Activated CD4-positive, alpha-beta T cell treated with anti-CD3 and anti-CD28 coated beads, Interleukin-2, amount 10 ng/mL, durations not matched to agents 7 days and 5 days (primary cell): ENCODE measurements at places on chromosomes 11 and 22. TPM values are rescaled to one million over a fixed set of nuclear protein-coding genes. Genes with fewer than 3 reads are reported as not detected.
A peak's percentile ranks its signal among the peaks of the same experiment; 100 is the strongest.

- no peaks in the 10 kb centered on the region for H3K36me3 ChIP-seq
- no peaks in the 10 kb centered on the region for H3K27me3 ChIP-seq
- no peak overlapping the region for H3K27ac ChIP-seq
- DNase-seq, result no peak
These were observed 37.2 kb downstream of the RTN4R start for GRCh38 chr22:20230777-20231420.

DNA sequence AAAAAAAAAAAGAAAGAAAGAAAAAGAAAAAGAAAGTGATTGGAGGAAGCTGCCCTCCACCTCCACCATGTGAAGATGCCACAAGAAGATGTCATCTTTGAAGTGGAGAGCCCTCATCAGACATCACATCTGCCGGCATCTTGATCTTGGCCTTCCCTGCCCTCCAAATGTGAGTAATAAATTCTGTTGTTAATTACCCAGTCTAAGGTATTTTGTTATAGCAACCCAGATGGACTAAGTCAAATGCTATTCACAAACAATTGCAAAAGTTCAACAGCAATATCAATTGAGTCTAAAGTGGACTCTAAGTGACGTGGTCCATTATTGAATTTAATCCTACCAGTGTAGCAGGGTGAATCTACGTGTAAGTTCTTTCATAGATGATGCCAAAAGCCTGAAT is 55.9 kb upstream of the NUP160 start:
- DNase-seq, result no peak
- no peak overlapping the region for H3K4me3 ChIP-seq
- H3K27ac ChIP-seq, result no peak overlapping the region
- peaks cover 26% of the 10 kb centered on the region for H3K4me1 ChIP-seq
- H3K36me3 ChIP-seq, result no peaks in the 10 kb centered on the region

GRCh38 chr11:13238879-13239514 is 38.6 kb upstream of the BMAL1 start:
- H3K4me3 ChIP-seq, result no peak overlapping the region
- H3K27me3 ChIP-seq, result peaks cover 27% of the 10 kb centered on the region
- H3K36me3 ChIP-seq, result no peaks in the 10 kb centered on the region
- peaks cover 2% of the 10 kb centered on the region for H3K4me1 ChIP-seq
- H3K27ac ChIP-seq, result no peak overlapping the region

- H3K36me3 ChIP-seq, result no peaks in the 10 kb centered on the region
- no peaks in the 10 kb centered on the region for H3K27me3 ChIP-seq
- H3K4me1 ChIP-seq, result peaks cover 7% of the 10 kb centered on the region
- H3K4me3 ChIP-seq, result no peak overlapping the region
- no peak for DNase-seq
These were observed 7.4 kb downstream of the TOLLIP start for GRCh38 chr11:1302041-1302460.

GRCh38 chr11:65870706-65871681 is 1.6 kb downstream of the EFEMP2 start:
- H3K4me1 ChIP-seq, result peaks cover 36% of the 10 kb centered on the region
- peak overlapping the region; percentile 13 for H3K4me3 ChIP-seq
- H3K27me3 ChIP-seq, result no peaks in the 10 kb centered on the region
- H3K27ac ChIP-seq, result peak overlapping the region; percentile 38
- DNase-seq, result no peak

GRCh38 chr11:45807792-45808238 is 2.9 kb downstream of the SLC35C1 start:
- H3K27me3 ChIP-seq, result no peaks in the 10 kb centered on the region
- H3K36me3 ChIP-seq, result peaks cover 27% of the 10 kb centered on the region
- peaks cover 47% of the 10 kb centered on the region for H3K4me1 ChIP-seq
- no peak overlapping the region for H3K27ac ChIP-seq
- H3K4me3 ChIP-seq, result peak overlapping the region; percentile 25
- no peak for DNase-seq

DNA sequence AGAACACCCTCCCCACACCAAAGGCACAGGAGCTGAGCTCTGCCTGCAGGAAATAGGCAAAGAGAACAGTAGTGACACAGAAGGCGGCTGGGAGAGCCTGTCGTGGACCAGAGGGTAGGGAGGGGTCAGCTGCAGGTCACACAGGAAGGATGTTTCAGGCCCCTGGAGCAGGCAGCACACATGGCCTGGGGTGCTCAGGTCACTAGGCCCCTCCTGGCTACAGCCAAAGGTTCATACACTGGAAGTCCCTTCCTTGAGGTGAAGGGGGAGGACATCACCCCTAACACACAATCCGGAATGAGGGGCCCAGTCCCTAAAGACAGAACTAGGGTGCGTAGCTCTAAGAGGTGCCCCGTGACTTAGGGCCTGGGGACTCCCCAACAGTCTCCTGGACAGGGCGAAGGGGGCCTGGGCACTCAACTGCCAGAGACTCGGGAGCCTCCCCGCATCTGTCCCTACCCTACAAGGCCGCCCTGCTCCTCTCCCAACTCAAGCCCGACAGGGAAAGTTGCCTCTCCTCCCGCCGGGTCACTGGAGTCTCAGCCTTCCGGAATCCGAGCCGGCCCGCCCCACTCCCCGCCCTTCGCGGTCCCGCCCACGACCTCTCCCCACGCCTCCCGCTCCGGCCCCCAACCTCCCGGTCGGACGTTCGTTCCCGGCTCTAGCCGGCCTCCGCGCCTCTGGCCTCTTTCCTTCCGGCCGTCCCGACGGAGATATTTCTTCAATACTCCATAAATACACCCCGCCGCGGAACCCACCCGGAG is at the start of gene CYB5R2:
Gene CYB5R2 (minus strand): TSS at position 541 of the 764 bp plus-strand sequence. CDS start 675 bp downstream, outside the sequence.
- no peak for DNase-seq
- H3K4me3 ChIP-seq, result peak within 1 kb of the TSS; percentile 57
- peaks cover 8% of the 10 kb centered on the region for H3K4me1 ChIP-seq

DNA sequence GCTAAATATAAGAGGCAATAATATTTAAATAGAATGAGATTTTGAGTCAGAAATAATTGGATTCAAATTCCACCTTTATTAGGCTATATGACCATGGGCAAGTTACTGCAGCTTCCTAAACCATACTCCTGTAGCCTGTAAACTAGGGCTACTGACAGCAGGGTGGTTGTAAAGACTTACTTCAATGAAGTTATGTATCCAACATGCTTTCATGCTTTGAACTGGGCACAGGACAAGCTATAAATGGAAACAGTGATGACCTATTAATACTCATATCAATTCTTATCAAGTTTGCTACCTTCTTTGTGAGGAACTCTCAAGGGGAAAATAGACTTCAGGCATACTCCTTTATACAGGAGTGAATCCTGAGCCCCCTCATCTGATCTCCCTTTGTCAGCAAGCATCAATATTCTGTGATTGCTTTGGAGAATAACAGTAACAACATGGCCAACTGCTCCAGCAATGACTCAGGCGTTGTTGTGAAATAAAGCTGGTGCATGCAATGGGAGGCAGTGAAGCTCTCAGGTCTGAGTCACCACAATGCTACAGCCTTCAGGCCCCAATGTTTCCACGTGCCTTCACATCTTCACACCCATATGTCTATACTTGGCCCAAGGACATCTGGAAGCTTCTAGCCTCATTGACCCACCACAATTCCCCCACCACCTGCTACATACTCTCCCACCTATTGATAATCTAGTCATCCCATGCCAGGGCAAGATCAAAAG is 102.5 kb downstream of the KCNA4 start:
- no peak overlapping the region for H3K4me3 ChIP-seq
- H3K36me3 ChIP-seq, result no peaks in the 10 kb centered on the region
- H3K27ac ChIP-seq, result no peak overlapping the region
- H3K27me3 ChIP-seq, result no peaks in the 10 kb centered on the region
- no peaks in the 10 kb centered on the region for H3K4me1 ChIP-seq

DNA sequence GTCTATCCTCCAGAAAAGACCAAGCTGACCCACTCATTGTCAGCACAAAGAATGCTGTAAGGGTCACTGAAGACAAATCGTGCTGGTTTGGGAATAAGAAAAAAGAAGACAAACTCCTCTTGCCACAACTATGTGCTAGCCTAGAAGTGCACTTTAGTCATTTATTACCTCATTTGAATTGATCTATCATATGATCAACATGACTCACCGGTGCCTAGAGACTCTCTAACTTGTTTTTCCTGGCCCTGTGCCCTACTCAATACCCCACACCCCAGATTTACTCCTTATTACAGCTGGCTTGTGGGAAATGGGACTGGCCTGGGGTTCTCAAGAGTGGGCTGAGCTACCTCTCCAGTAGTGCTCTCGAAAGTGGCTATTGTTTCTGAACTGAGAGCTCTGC is 35.9 kb upstream of the HORMAD2 start:
- no peak for DNase-seq
- H3K36me3 ChIP-seq, result no peaks in the 10 kb centered on the region
- peaks cover 3% of the 10 kb centered on the region for H3K27me3 ChIP-seq

DNA sequence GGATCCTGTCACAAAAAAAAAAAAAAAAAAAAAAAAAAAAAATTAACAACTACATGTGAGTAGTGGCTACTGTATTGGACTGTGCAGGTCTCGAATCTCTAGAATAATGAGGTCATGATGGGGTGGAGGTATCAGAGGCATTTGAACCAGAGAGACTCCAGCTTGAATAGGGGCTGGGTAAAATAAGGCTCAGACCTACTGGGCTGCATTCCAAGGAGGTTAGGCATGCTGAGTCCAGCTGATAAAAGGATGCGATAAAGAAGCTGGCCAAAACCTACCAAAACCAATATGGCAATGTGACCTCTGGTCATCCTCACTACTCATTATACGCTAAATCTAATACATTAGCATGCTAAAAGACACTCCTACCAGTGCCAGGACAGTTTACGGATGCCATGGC is 5.9 kb upstream of the PACSIN3 start:
- no peak overlapping the region for H3K27ac ChIP-seq
- peaks cover 31% of the 10 kb centered on the region for H3K27me3 ChIP-seq
- H3K4me3 ChIP-seq, result no peak overlapping the region
- peaks cover 6% of the 10 kb centered on the region for H3K4me1 ChIP-seq
- no peaks in the 10 kb centered on the region for H3K36me3 ChIP-seq

GRCh38 chr22:30754971-30755758 is 60.5 kb downstream of the OSBP2 start:
- H3K27ac ChIP-seq, result peak overlapping the region; percentile 16
- H3K4me1 ChIP-seq, result peaks cover 10% of the 10 kb centered on the region
- no peak overlapping the region for H3K4me3 ChIP-seq
- H3K27me3 ChIP-seq, result no peaks in the 10 kb centered on the region
- peak; percentile 69 for DNase-seq
- H3K36me3 ChIP-seq, result no peaks in the 10 kb centered on the region

DNA sequence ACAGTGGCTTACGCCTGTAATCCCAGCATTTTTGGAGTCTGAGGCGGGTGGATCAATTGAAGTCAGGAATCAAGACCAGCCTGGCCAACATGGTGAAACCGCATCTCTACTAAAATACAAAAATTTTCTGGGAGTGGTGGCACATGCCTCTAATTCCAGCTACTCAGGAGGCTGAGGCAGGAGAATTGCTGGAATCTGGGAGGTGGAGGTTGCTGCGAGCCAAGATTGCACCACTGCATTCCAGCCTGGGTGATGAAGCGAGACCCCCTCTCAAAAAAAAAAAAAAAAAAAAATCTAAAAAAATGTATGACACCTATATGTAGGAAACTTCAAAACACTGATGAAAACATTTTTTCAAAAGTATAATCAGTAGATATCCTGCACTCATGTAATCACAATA is 242.7 kb upstream of the CHORDC1 start:
- no peaks in the 10 kb centered on the region for H3K36me3 ChIP-seq
- no peaks in the 10 kb centered on the region for H3K27me3 ChIP-seq
- no peak overlapping the region for H3K27ac ChIP-seq
- H3K4me3 ChIP-seq, result no peak overlapping the region
- DNase-seq, result no peak
- H3K4me1 ChIP-seq, result no peaks in the 10 kb centered on the region

- no peaks in the 10 kb centered on the region for H3K27me3 ChIP-seq
- DNase-seq, result no peak
- H3K27ac ChIP-seq, result no peak overlapping the region
- H3K36me3 ChIP-seq, result no peaks in the 10 kb centered on the region
- H3K4me3 ChIP-seq, result no peak overlapping the region
These were observed 610.0 kb upstream of the CADM1 start for GRCh38 chr11:116114198-116114651.

GRCh38 chr22:24536089-24536488 is 18.8 kb downstream of the GUCD1 start:
- DNase-seq, result no peak
- no peaks in the 10 kb centered on the region for H3K4me1 ChIP-seq
- H3K36me3 ChIP-seq, result peaks cover 6% of the 10 kb centered on the region
- no peaks in the 10 kb centered on the region for H3K27me3 ChIP-seq
- no peak overlapping the region for H3K27ac ChIP-seq
- no peak overlapping the region for H3K4me3 ChIP-seq

DNA sequence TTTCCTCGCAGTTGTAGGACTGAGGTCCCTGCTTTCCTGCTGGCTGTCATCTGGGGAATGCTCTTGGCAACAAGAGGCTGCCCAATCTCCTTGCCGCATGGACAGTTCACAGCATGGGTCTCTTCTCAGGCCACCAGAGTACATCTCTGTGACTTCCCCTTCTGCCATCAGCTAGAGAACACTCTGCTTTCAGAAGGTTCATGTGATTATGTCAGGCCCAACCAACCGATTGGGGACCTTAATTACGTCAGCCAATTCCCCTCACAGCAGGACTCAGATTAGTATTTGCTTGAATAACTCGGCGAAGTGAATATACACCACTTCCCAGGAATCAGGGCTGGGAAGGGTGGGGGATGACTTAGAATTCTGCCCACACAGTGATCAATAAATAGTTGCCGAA is 61.9 kb upstream of the CSNK2A3 start:
- no peaks in the 10 kb centered on the region for H3K36me3 ChIP-seq
- peaks cover 10% of the 10 kb centered on the region for H3K4me1 ChIP-seq
- H3K27ac ChIP-seq, result no peak overlapping the region
- DNase-seq, result no peak
- no peak overlapping the region for H3K4me3 ChIP-seq

DNA sequence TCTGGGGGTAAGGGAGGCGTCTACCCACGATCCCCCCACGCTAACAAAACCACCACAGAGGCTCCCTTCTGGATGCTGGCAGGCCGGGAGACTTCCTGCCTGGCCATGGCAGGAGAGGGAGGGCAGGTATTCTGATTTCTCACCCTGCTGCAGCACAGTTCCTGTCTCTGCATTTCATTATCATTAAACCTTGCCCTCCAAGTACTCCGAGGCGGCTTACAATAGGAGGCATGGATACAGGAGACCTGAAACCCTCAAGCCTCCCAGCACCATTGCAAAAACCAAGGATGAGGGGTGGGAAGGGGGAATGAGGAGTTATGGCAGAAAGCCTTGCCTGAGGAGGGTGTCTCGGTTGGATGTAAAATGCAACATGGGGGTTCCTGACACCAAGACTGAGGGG is 44.1 kb upstream of the MN1 start:
- no peak overlapping the region for H3K27ac ChIP-seq
- peaks cover 3% of the 10 kb centered on the region for H3K4me1 ChIP-seq
- peaks cover 22% of the 10 kb centered on the region for H3K36me3 ChIP-seq
- H3K27me3 ChIP-seq, result no peaks in the 10 kb centered on the region
- no peak for DNase-seq
- H3K4me3 ChIP-seq, result no peak overlapping the region

GRCh38 chr22:30906411-30906810 is 62.2 kb downstream of the MORC2 start:
- no peaks in the 10 kb centered on the region for H3K27me3 ChIP-seq
- H3K36me3 ChIP-seq, result peaks cover 5% of the 10 kb centered on the region
- no peak overlapping the region for H3K4me3 ChIP-seq
- peaks cover 4% of the 10 kb centered on the region for H3K4me1 ChIP-seq

ZNF195 gene
- total RNA-seq, result 32.5 TPM

OR5A1 gene
- total RNA-seq, result not detected

HEPN1 gene
- total RNA-seq, result not detected

TRPC6 gene
- total RNA-seq, result not detected

CDC42EP2 gene
- total RNA-seq, result 0.25 TPM

CD3D gene
- total RNA-seq, result 489 TPM

BID gene
- total RNA-seq, result 32.5 TPM

OR8B12 gene
- total RNA-seq, result not detected

ABCG4 gene
- not detected for total RNA-seq
